Putamen (tissue), 1 donor: ENCODE measurements at places on chromosomes 1 and 21.

GRCh38 chr1:175742790-175743459 is 470 bp downstream of the TNR start:
- DNase-seq, result peak; percentile 36

DNA sequence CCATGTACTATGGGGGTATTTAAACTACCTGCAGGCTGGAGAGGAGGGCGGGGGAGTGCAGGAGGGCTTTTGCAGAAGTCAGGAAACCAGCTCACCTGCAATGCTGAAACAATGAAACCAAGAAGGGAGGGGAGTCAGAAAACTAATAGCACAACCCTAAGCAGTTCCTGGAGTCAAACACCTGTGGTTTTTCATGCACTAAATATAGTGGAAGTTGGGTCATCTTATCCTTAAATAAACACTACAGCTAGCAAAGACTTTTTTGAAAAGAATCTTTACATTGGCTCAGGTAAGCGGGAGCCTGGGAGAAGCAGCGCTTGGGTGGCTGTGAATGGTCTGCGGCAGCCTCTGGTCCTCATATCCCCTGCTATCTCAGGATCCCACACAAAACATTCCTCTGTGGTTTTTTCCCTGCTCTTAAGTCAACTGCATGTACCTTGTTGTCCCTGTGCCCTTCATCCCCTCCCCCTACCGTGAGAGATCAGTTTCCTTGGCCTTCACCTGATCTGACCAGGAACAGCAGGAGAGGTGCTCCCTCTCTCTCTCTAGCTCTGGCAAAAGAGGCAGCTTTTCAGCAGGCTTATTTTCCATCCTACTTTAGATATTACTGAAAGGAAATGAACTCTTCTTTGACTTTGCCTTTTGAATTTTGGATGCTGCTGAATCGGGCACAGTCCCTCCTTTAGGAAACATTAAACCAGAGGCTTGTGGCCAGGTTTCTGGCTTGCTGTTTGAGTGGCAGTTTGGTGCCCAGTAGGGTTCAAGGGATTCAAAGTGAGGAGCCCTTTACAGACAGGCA is 26.6 kb downstream of the TENT5C start:
- no peak for DNase-seq

DNA sequence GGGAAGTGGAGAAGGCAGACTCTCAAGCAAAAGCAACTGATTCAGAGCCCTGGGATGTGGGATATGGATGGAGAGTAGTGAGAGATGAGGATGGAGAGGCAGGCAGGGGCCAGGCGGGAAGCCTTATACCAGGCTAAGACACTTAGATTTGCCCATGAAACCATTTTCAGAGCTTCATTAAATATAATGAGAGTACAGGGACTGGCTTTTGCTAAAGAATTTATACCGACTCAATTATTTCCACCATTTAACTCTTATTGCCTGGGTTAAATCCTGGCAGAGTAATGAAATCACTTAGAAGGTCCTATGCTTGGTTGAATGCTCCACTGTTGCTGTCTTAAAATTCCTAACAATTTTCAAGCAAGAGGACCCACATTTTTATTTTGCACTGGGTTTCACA is 311.7 kb downstream of the KCNH1 start:
- no peak for DNase-seq

DNA sequence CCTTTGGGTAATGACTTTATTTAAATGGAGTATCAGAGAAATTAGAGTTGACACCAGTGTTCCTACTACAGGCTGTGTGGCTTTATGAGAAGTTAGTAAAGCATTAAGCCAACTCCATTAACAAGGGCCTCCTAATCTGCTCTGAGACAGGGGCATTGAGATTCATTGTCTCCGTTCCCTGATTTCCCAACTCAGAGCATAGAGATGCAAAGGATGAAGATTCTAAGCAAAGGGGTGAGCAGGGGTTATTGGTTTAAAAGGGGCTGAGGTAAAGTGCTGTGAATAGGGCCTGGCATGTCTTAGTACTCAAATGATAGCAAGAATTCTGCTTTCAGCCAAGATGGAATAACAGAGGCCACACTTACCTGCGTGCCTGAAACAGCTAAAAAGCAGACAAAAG is 428.4 kb downstream of the PTPRU start:
- no peak for DNase-seq

DNA sequence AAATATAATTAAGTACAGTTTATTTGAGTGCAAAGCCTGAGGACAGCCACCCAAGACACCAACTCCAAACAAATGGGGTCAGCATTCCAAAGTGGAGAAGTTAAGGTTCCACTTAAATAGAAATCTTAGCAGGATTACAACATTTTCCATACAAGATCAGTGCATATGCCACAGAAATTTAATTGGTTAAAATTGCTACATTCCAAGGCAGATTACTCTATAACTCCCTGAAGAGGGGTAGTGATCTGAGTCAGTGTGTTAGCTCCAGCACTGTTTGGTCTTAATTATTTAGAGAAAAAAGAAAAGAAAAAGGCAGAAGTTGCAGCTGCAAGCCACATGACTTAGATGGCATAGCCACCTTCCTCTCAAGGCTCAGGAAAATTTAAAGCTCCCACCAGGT is 297.5 kb downstream of the HHIPL2 start:
- DNase-seq, result no peak

DNA sequence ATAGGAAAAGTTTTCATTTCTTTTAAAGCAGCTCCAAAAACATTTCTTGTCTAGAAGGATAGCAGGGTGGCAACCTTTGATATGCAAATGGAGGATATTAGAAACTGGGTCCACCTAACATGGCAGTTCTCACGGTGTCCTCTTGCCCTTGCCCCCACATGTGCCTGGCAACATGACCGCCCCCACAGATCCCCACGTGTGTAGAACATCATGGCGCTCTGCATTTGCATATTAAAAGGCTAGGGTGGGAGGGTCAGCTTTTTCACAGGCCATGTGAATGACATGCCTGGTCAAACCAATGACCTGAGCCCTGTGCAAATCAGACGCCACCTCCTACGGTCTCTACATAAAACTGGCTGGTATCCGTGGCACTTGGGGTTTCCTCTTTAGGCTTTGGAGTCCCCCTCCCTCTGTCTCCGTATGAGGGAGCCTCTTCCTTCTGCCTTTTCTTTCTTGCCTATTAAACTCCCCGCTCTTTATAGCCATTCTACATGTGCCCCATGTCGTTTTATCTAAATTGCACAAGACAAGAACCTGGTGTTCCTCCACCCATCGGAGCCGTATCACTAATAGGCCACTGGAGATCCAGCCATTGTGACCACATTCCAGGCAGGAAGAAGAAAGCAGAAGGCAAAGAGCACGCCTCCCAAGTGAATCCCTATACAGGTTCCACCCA is 71.3 kb downstream of the WDR4 start:
- DNase-seq, result no peak

- no peak for DNase-seq
Observed at GRCh38 chr1:25987951-25988350, 9.9 kb downstream of the PAFAH2 start.

DNA sequence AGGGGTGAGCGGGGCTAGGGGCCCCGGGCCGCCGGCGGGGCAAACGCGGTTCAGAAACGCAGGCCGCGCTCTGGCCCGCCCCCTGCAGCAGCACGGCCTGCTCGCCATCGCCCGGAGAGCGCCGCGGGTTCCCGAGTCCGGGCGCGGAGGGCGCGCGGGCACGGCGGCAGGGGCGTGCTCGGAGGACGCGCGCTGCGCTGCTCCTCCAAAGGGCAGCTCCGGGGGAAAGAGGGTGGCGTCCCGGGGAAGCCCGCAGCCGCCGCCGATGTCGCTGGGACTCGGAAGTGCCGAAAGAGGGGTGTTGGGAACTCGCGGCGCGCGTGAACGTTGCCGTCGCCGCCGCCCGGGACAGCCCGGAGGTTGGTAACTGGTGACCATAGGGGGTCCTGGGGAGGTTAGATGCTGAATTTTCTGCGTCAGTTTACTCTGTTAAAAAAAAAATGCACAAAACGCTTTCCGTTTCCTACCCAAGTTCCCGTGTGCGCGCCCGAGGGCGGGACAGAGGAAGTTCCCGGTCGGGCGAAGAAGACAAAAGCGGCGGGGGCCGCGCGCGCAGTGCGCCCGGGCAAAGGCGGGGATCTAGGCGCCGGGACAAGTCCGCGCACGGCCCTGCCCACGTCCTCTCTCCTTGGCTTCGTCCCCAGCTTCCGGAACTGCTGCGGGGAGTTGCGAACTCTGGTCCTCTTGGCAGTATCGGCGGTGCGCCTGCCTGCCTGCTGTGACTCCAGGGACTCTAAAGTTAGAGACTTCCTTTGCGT is at the start of gene HHAT:
HHAT (plus strand) TSS at position 157 of the 758 bp plus-strand sequence. CDS start 20,074 bp downstream, outside the sequence.
- DNase-seq, result peak; percentile 81

DNA sequence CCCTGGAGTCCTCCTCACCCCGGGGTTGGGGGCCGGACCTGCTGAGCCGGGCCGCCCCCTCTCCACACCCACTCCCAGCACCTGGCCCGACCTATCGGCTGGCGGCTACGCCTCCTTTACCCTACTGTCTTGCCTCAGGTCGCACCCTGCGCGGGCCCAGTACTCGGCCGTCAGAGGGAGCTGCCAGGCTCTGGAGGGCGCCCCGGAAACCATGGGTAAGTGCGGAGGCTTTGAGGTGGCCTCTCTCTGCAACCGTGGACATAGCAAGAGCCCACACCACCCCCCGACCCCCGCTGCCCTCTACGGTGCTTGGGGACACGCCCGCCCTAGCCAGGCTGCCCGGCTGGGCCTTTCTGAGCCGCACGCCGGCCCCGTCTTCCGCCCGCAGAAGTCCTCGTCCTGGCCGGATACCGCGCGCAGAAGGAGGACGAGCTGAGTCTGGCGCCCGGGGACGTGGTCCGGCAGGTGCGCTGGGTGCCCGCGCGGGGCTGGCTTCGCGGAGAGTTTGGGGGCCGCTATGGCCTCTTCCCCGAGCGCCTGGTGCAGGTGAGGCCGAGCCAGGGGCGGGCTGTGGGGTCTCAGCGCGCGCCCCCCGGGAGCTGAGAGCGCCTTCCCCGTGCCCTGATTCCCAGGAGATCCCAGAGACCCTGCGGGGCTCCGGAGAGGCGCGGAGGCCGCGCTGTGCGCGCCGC is at the start of gene SH3D21:
SH3D21 (plus strand) TSS at position 159 of the 692 bp plus-strand sequence; CDS start at position 212, 53 bp downstream.
- DNase-seq, result no peak

GRCh38 chr21:39083377-39084008 is 99.8 kb downstream of the PSMG1 start:
- DNase-seq, result no peak

- DNase-seq, result no peak
Observed at GRCh38 chr1:107138166-107138565, 2.7 kb upstream of the NTNG1 start.

GRCh38 chr1:29974316-29974724 is 738.0 kb downstream of the PTPRU start:
- peak; percentile 22 for DNase-seq

GRCh38 chr1:197677752-197678295 is 97.5 kb downstream of the DENND1B start:
- no peak for DNase-seq

DNA sequence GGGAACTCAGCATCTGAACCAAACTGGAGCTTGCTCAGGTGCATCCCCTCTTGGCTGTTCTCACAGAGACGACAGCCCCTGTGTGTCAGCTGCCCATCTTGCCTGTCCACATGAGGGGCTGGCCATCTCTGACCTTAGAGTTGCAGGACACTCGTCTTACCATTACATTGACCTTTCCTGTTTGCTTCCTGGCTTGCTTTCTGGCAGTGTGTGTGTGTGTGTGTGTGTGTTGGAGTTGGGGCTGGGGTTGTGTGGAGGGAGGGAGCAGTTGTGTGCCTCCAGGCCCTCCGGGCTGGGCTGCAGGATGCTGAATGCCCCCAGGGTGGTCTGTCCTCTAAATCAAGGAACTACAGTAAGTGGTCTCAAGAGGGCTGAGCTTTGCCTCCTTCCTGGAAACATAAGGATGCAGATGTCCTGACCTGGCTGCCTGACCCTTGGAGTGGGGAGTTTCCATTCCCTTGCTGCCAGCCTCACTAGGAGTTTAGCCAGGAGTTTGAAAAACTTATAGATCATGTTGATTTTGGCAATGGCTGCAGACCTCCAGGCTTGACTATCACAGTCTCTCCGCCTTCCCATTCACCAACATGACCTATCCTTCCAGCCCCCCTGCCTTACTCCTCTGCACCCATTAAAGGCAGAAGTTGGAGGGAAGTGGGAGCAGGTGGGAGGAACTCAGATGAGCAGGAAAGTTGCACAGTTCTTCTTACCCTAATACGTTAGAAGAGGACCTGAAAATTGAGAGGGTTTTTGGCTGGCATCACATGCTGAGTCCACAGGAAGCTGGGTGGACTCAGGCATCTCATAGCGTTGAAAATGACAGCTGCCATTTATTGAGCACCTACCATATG is 19.0 kb downstream of the RASSF5 start:
- DNase-seq, result no peak

DNA sequence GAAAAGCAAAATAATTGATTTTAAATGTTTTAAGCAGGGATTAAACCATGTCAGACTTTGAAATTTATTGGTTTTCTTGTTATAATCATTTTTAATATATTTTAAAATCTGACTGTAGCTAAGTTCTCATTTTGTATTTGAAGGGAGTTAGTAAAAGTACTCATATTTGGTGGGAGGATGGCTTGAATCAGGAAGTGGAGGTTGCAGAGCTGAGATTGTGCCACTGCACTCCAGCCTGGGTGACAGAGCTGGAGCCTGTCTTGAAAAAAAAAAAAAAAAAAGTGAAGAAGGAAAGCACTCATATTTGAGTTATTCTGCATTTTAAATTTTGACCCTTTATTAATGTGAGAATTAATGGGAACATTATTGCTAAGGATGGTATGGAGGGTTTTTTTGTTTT is 106.0 kb downstream of the RABGAP1L start:
- no peak for DNase-seq

- DNase-seq, result no peak
Observed at GRCh38 chr1:43952731-43953346, 6.1 kb downstream of the IPO13 start.

DNA sequence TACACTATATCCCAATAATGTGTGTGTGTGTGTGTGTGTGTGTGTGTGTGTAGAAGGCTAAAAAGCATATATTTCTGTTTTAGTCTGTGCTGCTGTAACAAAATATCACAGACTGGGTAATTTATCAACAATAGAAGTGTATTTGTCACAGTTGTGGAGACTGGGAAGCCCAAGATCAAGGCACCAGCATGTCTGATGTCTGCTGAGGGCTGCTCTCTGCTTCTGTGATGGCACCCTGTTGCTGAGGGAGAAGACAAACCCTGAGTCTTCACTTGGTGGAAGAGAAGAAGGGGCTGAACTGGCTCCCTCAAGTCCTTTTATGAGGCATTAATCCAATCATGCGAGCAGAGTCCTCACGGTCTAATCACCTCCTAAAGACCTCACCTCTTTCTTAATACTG is 23.0 kb upstream of the RAB4A start:
- DNase-seq, result no peak
